ENCODE measurements at places on chromosomes 5 and 9.

DNA sequence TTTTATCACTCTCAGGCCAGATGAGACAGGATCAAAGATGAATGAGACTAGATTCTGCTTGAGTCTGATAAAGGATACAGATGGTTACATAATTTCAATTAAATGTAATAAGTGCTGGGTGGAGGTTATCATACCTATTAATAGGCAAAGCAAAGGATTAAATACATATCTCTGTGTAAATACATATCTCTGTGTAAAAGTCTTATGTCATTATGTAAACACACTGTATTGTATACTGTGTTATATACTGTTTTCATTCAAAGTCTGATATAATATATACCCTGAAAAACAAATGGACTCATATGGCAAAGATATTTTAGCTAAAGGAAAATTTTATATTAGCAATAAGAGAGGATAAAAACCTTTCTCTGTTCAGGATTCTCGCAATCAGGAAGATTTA is 605.8 kb upstream of the PTGER4 start:
- no peak for DNase-seq

DNA sequence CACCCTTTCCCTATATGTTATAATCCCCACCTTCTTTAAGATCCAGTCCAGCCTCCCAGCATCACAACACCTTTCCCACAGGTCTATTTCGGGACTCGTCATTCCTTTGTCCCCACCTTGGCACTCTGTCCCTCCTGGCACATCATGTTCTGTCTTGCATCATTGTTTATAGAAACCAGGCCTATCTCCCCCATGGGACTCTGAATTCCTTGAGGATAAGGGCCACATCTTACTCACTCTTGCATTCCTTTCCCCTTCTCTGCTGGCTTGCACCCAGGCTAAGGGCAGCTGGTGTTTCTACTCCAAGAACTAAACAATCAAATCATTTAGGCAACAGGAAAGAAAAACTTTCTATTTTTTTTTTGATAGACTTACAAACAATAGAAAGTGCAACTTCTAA is 205.7 kb downstream of the AGTPBP1 start:
- DNase-seq = no peak

GRCh38 chr5:57889558-57889957 is 406.9 kb upstream of the ACTBL2 start:
- DNase-seq = no peak

DNA sequence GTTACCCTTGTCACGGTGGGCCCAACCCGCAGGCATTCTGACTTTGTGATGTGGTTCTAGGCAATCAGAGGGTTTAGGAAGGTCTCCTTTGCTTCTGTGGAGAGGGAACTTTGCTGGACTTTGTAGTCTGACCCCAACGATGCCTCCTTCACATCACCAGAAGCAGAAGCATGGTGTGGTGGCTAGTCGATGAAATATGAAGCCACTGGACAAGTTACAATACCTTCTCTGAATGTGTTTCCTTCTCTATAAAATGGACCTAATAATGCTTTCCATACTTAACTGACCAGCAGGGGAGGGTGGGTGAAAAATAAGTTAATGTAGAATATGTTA is 607 bp downstream of the SPEF2 start:
- no peak for DNase-seq

DNA sequence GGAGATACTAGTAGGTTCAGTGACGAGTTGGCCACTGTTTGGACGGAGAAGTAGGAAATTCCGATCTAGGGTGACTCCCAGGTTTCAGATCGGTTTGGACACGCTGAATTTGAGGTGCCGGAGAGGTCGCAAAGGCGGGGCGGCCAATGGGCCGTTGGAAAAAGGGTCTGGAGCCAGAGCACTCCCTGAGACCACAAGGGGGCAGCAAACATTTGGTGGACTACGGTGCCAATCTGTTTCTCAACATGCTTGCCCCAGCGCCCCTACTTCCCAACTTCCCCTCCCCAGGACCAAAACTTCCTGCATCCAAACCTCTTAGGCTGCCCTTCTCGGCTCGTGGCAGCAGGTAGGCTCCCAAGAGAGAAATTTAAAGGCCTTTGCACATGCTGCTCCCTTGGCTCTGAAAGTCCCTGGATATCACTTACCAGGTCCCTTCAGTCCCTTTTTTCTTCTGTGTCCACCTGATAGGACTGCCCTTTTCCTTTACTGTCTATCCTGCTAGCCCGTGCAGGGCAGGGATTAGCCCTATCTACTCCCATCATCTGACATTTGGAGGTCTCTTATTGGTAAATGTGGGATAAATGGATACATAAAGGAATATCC is 992 bp upstream of the RPP25L start:
- DNase-seq = peak; percentile 72

GRCh38 chr5:107319901-107320300 is 350.8 kb downstream of the EFNA5 start:
- DNase-seq = no peak

DNA sequence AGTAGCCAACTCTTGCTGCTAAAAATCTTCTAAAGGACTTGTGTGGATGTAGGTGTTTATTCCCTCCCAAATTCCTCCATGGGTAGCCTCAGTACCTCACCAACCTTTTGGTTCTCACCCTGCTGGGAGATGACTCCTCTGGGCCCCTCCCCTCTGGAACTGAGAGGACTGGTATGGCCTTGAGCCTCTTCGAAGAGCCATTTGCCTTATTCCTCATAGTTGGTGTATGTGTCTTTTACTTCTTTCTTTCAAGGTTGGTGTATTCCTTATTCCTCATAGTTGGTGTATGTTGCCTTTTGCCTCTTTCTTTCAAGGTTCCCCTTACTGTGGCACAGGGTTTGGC is 48.3 kb downstream of the GNAQ start:
- DNase-seq = no peak

- no peak for DNase-seq
Measured at GRCh38 chr5:148469501-148469935, 85.8 kb downstream of the FBXO38 start.

DNA sequence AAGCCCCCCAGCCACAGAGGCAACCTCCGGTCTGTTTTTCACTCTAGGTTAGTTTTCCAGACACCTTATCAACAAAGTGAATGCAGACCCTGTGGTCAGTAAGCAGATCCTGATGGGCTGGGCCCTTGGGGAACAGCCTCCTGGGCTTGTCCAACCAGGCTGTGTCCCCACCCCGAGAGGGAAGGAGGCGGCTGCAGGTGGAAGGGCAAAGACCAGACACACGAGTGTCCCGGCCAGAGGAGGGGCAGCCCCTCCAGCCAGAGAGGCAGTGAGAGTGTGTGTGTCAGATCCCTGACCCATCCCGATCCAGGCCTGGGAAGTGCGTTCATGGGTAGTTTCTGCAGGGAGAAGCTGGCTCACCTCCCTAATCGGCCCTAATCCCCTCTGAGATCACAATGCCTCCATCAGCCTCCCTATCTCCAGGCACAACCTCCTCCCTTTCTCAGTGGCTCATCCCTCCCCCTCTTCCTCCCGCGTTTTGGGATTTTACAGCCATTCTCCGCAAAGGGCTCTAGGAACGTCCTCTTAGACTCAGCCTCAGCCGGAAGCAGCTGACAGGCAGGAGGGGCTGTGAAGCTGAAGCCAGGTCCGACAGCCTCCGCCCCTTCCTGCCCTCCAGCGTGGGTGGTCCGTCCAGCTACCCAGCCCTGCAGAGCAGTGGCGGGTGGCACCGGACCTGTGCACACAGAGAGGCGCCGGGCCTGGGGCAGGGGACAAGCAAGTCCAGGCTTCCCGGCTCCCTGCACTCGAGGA is 9.7 kb downstream of the SLC12A7 start:
- peak; percentile 25 for DNase-seq

- DNase-seq = no peak
Measured at GRCh38 chr9:21744320-21744719, 58.1 kb upstream of the MTAP start.

DNA sequence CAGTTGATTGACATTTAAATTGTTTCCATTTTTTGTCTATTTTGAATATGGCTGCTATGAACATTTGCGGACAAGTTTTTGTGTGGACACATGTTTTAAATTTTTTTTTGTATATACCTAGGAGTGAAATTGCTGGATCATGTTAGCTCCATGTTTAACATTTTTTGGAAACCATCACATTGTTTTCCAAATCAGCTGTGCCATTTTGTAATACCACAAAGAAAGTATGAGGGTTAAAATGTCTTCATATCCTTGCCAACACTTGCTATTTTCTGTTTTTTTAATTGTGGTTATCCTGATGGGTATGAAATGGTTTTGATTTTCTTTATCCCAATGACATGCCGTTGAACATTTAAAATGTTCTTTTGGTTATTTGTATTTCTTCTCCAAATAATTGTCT is 52.1 kb downstream of the CARTPT start:
- no peak for DNase-seq

DNA sequence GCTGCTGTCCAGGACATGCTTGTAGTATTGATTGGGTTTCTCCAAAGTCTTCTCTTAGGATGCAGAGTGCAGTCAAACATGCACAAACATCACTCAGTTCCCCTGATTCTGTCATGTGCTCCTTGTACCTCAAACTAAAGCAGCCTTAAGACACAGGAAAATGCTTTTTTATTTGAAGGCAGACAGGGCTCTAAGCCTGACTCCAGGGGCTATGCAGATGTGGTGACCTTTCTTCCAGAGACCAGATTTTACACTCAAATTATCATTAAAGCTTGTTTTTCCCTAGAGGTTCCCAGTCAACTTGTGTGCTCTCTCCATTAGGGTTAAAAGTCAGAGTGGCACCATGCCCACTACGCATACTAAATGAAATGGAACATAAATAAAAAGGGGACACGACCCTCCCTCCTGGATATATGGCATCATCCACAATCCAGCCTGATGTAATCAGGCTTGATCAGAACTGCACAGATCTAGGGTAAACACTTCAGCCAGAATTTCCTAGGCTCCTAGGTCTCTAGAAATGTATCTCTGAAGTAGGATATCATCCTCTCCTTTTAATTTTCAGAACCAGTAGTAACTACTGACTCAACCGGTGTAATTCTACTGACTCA is 771.1 kb downstream of the NR2F1-AS1 start:
- no peak for DNase-seq

DNA sequence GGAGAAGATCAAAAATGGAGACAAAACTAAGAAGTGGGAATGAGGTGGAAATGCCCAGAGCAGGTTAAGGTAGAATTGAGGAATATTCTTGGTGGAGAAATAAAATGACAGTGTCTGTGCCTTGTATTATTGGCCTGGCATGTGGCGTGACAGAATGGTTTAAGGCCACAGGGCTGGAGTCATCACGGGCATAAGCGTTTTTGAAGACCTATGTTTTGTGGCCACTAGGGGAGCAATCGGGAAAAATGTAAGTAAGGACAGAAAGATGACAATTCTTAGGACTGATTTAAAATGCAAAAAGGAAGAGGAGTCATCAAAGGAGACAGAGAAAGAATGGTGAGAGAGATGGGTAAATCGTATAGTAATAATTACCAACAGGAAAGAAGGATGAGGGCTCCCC is 72.2 kb upstream of the EPB41L4A start:
- no peak for DNase-seq

- DNase-seq = no peak
Measured at GRCh38 chr5:172846677-172847076, 12.6 kb downstream of the ERGIC1 start.

DNA sequence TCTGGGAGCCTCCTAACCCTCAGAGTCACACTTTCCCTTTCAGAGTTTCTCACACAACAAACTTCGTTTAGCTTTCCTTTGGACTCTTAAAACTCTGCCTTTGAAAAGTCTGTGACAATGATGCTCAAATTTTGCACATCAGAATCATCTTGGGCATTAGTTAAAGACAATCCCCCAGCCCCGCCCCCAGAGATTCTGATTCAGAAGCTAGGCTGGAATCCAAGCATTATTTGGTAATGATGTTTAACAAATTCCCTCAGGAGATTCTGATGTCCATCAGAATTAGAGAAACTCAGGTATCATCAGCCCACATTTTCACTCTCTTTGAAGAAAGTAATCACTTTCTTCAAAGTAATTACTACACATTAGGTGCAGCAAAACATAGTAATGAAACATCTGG is 9.6 kb upstream of the PLPP1 start:
- DNase-seq = no peak

DNA sequence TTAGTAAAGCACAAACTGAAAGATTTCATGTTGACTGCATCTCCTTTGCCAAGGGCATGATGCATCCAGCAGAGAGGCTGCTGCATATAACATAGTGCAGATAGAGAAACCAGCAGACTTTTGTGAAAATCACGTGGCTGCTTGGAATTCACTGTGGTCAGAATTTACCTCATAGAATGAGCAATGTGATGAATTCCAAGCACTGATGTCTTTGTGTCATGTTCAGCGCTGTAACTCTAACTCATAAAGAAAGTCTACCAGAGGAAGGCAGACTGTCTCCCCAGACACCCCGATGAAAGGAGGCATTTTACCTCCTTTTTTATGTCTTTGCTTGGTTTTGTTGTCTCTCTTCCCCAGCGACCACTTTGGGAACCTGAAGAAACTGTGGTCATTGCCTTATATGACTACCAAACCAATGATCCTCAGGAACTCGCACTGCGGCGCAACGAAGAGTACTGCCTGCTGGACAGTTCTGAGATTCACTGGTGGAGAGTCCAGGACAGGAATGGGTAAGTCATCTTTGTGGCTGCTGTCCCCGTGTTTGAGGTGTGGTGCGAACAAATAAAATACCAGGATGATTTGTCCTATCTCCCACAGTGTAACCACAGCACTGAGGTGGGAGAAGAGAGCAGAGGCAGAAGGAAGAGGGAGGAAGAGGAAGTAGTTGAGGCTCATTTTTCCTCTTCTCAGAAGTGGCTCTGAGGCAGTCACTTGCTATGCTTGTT is 42.0 kb downstream of the ITK start:
- DNase-seq = peak; percentile 24

DNA sequence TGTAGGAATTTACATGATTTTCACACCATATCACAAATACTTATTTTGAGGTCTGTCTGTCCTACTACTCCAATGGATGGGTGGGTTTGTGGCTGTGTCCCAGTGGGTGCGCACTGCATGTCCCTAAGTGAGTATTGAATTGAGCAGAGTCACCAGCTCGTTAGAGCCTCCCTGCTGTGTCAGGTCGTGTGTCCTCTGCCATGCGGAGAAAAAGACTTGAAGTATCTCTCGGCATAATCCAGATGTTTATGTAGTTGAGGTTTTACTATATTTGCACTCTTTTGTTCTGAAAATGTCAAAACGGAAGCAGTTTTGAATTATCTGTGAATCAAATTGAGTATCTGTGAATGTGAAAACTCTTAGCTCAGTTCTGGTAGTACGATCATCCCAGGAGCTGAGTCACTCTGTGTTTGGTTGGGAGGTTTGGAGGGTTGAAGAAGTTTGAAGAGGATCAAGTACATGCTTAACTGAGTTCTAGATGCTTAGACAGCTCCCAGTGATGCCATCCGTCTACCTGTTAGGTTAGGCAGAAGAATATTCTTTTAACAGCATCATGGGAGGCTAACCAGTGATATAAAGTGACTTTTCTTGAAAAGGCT is 194.2 kb downstream of the TENT4A start:
- DNase-seq = no peak

GRCh38 chr5:171242521-171242920 is 66.5 kb upstream of the TLX3 start:
- no peak for DNase-seq

All from activated gamma-delta T cell treated with Interleukin-2 at 50 U/mL for 16 hours (primary cell).